Gastroesophageal sphincter (tissue), 4 donors: ENCODE measurements at places on chromosomes 5 and 9. TPM values are rescaled to one million over a fixed set of nuclear protein-coding genes. Genes with fewer than 3 reads are reported as not detected.

DNA sequence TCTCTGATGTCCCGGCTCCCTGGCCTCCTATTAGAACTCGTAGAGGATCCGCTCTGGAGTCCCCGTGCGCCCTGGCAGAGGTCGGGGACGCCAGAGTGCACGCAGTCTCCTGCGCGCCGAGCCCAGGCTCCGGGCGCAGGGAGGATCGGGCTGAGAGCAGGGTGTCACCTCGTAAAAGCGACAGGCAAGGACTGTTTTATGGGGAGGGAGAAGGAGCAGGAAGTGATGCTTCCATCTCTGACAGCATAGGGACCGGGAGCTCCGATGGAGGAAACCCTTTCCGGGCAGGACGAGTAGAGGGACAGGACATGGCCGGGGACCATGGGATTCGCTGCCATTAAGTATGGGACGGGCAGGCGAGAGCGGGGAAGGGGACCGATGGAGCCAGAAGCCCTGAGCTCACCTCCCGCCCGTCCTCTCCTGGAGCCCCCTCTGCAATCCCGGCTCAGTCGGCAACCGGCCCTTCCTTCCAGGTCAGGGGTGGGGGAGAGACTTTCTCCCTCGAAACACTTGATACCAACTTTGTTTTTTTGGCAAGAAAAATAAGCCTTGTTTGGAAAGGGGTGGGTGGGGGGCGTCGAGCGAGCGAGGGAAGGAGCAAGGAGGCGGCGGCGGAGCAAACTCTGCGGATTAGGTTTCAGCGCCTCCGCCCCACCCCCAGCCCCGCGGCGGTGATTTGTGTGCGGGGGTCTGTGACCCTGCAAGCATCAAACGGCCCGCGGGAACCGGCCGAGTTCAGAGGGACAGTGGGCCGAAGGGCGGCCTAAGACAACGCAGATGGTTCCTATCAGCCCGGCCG lies 12.6 kb downstream of the LMX1B start:
- ATAC-seq: no peak

DNA sequence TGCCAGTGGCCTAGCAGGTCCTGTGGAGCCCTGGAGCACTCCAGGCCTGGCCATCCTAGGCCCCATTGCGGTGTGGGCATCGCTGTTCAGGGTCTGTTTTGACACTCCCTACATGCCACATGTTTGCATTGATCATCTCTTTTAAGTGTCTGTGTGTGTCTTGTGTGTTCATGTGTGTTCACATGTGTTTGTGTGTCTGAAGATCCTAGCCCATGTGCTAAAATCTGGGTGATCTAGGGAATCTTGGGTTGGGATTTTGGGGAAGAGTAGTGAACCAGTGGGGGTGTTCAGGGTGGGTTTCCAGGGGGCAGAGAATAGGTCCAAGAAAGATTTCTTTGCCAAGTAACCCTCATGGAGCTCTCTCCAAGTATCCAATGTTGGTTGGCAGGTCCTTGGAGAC lies 8.4 kb downstream of the PSD2 start:
- no peak for ATAC-seq

GRCh38 chr5:19534751-19535150 lies 453.2 kb downstream of the CDH18 start:
- no peak for ATAC-seq

DNA sequence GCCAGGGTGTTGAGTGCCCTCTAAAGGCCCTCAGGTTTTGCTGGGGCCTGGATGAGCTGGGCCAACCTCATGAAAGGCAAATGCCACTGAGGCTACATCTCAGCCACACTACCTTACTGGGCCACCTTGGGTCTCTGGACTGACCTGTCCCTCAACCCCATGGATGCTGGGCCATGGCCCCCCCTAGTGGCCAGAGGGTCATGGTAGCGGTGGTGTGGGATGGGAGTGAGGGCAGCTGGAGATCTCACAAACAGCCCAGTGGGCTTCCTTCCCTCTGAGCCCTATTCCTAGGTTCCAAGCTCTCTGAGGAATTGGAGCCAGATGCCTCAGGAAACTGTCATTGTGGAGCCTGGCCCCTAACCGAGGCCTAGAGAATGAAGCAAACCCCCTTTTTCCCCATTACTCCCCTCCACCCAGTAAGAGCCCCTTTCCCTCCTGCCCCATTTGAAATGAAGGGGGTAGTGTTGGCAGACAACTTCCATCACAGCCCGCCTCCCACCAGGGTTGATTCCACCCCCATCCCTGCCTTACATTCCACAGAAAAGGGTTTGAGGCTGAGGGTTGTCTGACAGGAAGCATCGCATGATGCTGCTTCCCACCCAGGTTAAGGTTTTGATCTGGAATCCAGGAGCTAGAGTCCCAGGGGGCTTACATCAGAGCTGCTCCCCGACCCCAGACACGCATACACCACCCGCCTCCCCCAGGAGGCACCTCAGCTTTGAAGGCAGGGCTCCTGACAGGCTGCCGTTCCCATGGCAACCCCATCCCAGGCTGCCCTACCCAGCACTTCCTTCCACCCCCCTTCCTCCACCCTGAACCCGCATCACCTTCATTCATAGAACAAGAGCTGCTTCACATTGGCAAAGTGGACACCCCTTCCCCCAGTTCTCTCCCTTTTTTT lies 63.9 kb downstream of the PCDH1 start:
- ATAC-seq: no peak

GRCh38 chr5:153365547-153365946 lies 124.9 kb upstream of the GRIA1 start:
- ATAC-seq: no peak

GRCh38 chr9:77018969-77019235 lies 553 bp upstream of the FOXB2 start:
- no peak for ATAC-seq

DNA sequence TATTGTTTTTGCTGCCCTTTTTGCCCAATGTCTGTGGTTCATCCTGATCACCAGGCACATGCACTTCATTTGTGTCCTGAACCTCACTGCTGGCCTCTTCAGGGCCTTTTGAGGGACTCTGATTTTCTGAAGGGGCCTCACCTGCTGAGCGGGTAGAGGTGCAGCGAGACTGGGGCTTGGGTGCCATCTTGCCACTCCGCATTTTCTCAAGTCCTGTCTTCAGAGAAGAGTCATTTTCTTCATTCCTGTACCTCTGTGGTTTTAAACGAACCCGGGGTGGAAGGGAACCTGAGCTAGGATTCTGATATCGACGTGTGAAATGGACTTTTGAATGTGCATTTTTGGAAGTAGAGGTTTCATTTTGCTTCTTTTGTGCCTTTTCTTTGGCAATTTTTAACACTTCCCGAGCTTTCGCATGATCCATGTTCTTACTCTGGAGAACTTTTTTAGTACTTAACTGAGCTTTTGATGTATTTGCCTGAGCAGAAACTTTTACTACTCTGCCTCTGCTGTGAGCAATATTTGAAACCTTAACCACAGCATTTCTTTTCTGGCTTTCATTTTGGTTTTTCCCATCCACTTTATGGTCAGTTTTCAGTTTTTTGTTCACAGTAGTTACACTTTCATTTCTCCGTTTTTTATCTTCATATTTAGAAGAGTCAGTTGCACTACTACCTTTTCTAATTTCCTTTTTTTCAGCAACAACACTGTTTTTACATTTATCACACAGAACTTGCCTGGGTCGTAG lies 26.1 kb downstream of the PWWP2A start:
- no peak for ATAC-seq

DNA sequence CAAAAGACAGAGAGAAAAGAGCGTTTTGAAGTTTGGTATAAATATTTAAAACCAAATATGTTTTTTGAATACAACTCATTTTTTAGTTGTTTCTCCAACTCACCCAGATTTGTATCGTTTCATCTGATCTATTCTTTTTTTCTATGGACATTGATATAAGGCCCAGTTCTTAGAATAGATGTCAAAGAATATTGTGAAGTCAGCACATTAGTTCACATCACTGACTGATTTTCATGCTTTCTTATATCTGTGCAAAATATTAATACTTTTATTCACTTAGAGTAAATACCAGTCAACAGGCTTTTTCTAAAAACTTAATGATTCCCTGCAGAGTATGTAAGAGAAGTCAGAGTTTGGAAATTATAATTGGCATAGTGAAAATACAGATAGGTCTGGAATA lies 254.4 kb upstream of the PTPRD start:
- ATAC-seq: no peak

DNA sequence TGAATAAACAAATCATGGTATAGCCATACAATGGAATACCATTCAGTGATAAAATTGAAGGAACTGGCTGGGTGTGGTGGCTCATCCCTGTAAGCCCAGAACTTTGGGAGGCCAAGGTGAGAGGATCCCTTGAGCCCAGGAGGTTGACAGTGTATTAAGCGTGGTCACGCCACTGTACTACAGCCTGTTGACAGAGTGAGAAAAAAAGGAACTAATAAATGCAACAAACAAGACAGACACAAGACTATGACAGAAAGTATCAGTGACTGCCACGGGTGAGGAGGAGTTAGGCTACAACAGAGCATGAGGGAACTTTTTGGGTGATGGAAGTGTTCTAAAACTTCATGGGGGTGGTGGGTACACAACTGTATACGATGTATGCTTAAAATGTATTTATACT lies 2.2 kb downstream of the FNIP1 start:
- no peak for ATAC-seq

DNA sequence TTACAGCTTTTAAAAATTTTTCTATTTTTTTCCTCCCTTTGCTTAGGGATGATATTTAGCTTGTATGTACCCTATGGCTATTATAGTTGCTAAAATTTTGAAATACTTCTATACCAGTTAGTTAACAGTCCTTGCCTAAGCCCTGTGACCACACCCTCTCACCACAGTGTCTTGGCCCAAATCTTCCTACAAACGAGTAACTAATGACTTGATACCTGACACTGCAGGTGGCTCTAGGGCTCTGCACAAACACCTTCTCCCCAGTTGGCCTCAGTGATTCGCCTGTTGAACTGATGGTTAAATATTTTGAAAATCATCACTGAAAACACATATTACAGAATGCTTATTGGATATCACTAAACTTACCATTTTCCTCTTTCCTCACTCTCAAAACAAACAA lies 449.6 kb upstream of the CHD1 start:
- ATAC-seq: no peak

GRCh38 chr5:31280210-31280609 lies 86.7 kb downstream of the CDH6 start:
- no peak for ATAC-seq

MARCOL gene
- total RNA-seq: not detected

ERCC8 gene
- total RNA-seq: 12.9 TPM

HBEGF gene
- 17.4 TPM for total RNA-seq

PCSK5 gene
- 37.3 TPM for total RNA-seq

GABRG2 gene
- 0.40 TPM for total RNA-seq
